Activated CD4-positive, alpha-beta memory T cell treated with anti-CD3 and anti-CD28 coated beads for 36 hours (primary cell): ENCODE measurements at places on chromosomes 2 and 18.

DNA sequence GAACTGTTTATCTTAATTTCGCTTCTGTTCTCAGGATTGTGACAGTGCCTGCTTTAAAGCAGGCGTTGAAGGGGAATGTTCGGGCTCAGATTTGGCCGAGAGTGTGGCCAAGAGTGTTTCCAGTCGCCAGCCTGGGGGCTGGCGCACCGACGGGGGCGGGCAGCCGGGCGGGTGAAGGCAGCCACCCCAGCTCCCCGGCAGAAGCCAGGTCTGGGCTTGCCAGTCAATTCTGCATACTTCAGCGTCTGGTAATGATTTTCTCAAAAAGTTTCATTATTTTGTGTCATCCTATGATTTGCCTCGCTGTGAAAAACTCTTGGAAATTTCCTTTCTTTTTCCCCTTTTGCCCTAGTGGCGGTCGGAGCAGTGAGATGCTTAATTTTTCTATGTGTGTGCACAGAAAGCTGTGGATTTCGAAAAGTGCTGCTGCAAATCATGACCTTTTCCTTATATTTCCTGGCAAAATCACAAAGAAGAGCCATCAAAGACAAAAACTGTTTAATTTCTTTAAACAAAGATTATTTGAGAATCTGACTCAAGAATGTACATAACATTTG, 856 bp downstream of the FAM228A start:
- no peak for DNase-seq

GRCh38 chr2:191204433-191204832, 40.8 kb upstream of the MYO1B start:
- DNase-seq, result no peak

DNA sequence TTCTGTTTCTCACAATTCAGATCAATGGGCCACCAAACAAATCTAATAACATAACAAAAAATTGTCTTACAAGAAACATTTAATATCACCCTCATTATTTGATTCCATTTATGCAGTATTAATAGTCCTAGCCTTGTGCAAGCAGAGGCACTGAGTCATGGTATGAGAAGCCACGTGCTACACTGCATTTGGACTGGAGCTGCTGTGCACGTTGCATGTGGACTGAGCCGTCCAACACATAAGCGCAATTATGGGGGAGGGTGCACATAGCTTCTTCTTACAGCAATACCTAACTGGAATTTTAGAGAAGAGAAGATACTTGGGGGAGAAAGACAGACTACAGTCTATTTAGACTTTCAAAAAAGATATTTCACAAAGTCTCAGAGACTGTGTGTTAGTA, 329.6 kb upstream of the ID2 start:
- no peak for DNase-seq

DNA sequence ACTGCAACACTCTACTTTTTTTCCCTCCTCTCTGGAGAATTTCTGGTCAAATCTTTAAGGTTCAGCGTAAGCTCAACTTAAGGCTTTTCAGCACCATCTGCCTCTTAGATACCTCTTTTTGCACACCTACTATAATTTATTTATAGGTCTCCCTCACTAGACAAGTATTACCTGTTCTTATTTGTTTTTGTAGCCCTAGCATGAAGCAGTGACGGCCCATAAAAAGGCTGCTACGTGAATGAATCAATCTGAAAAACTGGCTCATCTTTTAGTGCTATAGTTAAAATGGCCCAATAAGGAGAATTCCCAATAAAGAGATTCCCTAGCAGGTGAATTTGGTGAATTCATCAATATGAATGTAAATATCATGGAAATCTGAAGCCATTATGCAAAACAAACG, 6.5 kb downstream of the RNF149 start:
- DNase-seq, result no peak

DNA sequence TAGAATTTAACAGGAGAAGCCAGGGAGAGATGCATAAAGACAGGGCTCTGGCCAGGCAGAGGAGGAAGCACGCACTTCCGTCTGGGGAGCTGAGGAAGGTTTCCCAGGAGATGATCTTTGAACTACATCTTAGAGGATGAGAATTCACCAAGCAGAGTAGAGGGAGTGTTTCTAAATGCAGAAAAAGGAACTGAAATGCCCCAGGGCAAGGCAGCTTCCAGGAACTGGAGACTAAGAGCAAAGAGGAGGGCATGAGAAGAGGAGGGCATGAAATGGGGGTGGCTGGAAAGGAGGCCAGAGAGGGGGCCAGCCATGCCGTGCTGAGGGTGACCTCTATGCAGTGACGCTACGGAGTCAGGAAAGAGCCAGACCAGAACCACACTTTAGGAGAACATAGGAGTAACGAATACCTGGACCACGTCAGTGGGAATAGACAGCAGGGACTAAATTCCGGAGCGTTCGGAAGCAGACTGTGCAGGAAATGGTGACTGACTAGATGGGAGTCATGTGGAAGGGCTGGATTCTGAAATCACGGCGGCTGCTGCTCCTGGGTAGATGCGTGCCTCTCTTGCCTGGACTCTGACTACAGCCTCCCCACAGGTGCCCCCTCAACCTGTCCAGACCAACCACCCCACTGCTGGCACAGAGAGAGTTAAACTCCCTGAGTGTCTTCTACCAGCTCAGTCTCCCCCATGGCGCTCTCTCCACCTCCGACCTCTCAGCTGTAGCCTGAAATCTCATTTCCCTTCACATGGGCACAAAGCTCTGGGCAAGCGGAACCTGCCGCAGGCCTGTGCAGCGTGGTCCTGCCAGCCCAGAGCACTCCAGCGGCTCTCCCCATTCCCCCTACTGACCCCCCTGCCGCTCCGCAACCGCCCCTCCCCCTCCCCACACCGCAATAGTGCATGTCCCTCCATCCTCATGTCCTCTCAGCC, 87.0 kb upstream of the RTN4 start:
- DNase-seq, result no peak

DNA sequence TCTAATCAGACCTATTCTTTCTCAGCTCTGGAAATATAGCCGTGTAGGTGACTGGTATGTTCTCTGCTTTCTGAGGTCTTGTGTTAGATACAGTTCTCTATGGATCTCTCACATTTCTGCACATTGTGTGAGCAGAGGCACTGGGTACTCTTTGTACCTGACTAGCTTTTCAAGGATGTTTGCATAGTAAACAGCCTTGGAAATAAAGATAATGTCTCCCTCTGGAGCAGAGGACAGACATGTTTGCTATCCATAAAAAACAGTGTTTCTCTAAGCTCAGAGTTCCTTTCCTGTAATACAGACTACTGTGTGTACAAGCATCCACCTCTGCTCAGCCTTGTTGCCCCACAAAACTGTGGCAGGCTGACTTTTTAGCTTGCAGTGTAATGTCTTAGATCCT, 279.2 kb downstream of the CTNNA2 start:
- no peak for DNase-seq

DNA sequence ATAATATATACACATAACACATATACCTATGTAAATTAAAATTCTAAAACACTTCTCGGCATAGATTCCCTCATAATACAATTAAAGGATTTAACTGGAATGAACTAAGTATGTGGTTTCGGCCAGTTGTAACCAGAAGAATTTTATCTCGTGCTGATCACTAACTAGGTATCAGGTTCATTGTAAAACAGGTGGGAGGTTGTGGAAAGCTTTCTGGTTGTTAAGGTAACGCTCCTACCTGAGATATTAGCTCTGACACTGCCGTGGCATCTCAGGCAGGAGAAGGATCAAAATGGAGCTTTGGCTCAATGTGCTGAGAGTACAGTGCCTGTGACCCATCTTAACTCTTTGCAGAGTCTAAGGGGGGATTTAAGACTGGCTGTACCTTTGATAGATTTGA, 42.5 kb downstream of the SLC9A2 start:
- no peak for DNase-seq

DNA sequence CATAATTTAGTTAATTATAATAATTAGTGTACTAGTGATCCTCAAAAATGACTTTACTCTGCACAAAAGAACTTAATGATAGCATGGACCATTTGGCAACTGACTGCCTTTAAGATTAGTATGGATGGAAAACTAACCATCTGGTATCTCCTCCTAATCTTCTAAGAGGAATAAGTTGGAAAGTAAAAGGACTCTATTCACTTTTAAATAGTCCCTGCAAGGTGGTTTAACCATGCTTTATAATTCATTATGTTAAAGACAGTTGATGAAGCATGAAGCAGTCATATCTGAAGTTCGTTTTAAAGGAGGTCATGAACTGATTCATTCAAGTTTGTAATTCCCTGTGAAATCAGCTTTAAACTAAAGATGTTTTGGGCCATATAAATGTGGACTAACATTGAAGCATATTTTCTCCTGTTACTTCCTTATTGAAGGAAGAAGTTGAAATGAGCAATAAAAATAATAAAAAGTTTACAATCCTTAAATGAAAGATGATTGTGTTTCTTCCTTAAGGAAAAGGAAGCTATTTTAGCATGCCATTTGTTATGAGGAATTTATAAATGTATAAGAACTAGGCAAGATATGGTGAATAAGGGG, 446.0 kb downstream of the XIRP2 start:
- DNase-seq, result no peak

DNA sequence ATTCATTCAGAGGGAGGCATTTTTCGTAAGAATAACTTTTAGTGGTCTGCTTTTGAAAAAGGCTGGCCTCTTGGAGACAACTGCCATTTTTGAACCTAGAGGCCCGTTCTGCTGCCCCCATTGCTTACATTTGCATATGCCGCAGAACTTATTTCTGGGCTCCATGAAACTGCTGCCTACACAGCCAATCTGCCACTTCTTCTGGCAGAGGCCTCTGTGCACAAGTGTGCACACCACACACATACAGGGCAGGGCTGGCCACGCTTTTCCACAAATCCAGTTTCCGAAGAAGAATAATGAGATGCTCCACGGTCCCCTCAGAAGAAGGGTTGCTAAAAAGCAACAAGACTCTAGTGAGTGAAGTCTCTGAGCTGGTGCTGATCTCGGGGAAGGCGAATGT, 56.2 kb downstream of the TMEM200C start:
- DNase-seq, result no peak

DNA sequence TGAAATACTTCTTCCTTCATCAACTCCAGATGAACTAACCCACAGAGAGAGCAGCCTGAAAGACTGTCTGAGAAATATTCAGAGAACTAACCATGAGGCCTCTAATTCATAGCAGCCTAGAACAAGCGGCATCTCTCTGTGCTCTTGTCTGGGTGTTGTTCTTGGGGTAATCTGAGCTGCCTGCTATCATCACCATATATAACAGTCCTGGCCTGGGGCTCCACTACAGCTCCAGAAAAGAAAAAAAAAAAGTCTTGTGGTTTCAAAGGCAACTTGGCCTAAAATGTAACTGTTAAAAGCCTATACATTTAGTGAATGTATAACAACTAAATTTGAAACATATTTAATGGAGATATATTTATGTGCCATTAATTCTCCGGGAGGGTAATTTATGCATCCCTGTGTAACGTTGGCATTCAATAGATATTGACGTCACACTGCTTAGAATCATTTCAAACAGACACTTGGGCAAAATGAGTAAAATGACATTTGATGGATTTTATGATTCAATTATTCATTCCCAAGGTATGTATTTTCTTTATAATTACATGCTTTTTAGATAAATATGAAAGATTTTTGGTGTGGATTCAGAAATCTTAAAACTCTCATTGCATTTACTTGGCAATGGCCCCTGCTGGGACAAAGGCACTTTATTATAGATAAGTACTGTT, 294.3 kb downstream of the HRH4 start:
- no peak for DNase-seq

DNA sequence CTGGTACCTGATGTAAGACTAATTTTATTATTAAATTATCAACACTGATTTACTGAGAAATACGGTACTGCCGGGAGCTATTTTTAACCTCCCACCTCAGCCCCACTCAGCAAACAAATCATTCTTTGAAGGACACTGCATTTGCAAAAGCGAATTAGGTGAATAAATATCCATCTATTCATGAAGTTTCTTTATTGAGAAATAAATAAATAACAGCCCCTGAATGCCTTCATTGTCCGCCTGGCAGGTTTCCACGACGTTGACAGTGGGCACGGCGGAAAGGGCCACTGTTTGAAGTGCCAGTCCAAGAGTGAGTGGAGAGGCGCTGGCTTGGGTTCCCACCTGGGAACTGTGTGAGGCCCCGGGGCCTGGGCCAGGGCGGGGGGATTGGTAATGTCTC, 15.7 kb downstream of the C1QL2 start:
- no peak for DNase-seq
